ENCODE measurements at places on chromosomes 2 and 18.

- no peak for DNase-seq
Observed at GRCh38 chr2:68236103-68236734, 16.1 kb downstream of the PPP3R1 start.

- no peak for DNase-seq
Observed at GRCh38 chr2:129443235-129443864, 536.1 kb upstream of the RAB6C start.

DNA sequence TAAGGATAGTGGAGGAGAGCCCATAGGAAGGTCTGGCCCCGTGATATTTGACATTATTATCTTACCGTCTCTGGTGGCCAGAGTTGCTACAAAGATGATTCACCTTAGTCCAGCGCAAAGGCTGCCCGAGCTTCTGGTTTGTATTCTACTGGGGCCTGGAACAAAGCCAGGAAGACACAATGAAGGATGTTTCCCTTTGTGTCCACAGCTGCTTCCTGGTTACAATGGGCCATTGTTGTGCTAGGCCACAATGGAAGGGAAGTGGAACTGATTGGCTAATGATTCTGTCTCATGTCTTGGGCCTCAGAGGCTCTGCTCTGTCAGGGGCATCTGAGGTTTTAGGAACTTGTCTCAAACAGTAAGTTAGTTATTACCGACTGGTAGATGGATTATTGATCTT is 132.2 kb downstream of the TDRD15 start:
- no peak for DNase-seq

GRCh38 chr2:241234066-241234790 is 45.8 kb downstream of the ANO7 start:
- DNase-seq: no peak
